ENCODE measurements at places on chromosomes 3 and 15. TPM values are rescaled to one million over a fixed set of nuclear protein-coding genes. Genes with fewer than 3 reads are reported as not detected.

DNA sequence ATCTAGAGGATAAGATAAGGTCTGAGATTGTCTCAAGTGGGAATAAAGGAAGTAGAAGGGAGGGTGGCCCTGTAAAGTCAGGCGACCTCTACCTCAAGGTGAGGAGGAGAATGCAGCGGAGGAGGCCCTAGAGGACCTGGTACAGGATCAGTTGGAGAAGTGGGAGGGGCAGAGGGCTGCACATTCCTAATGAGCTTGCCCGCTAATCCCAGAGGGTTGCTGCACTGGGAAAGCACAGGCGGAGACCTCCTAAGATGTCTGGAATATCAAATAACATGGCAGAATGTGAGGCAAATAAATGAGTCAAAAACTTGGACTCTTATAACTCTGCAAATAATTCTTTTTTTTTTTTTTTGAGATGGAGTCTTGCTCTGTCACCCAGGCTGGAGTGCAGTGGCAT is 30.2 kb upstream of the VPS8 start:
- no peaks in the 10 kb centered on the region for H3K36me3 ChIP-seq
- DNase-seq, result no peak
- no peak overlapping the region for H3K27ac ChIP-seq
- no peak overlapping the region for H3K4me3 ChIP-seq
- H3K4me1 ChIP-seq, result peaks cover 11% of the 10 kb centered on the region

Gene DUOXA1
- not detected for polyA plus RNA-seq

Gene SYNPR
- not detected for polyA plus RNA-seq

Gene TMEM158
- 118 TPM for polyA plus RNA-seq

GRCh38 chr3:67937498-67938118 is 283.2 kb upstream of the SUCLG2 start:
- no peaks in the 10 kb centered on the region for H3K4me1 ChIP-seq
- H3K36me3 ChIP-seq, result no peaks in the 10 kb centered on the region
- no peak for DNase-seq
- no peak overlapping the region for H3K27ac ChIP-seq
- H3K4me3 ChIP-seq, result no peak overlapping the region

DNA sequence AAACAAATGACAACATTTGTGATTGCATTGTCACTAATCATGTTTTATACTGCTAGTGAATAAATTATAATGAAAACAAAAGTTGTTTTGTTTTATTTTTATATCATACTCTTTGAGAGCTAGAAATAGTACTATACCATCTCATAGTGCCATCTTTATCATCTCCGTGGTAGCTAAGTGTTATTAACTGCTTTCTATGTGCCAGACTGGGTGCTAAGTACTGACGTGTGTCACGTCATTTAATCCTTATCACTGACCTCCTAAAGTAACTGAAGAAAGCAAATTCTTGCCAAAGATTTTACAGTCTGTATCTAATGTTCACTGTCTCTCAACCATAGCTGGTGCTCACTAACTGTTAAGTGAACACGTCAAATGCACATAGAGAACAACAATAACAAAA is 99.5 kb upstream of the CNTN3 start:
- H3K36me3 ChIP-seq, result no peaks in the 10 kb centered on the region
- no peak overlapping the region for H3K4me3 ChIP-seq
- no peak for DNase-seq
- H3K27me3 ChIP-seq, result no peaks in the 10 kb centered on the region

DNA sequence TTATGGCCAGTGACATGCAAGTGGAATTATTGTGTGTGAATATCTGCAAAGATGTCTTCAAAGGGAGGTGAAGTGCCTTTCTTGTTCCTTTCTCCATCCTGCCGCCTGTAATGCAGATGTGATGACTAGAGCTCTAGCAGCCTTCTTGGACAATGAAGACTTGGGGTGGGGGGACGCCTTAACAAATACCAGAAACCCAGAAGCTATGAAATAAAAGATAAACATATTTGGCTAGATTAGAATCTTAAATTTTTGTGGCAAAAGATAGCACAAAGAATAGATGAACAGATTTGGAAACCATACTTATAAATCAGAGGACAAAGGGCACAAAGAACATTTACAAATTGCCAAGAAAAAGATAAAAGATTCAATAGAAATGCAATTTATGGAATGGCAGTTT is 56.1 kb downstream of the AMOTL2 start:
- no peak for DNase-seq
- no peak overlapping the region for H3K27ac ChIP-seq
- no peaks in the 10 kb centered on the region for H3K27me3 ChIP-seq
- H3K4me1 ChIP-seq, result peaks cover 32% of the 10 kb centered on the region
- H3K4me3 ChIP-seq, result no peak overlapping the region
- H3K36me3 ChIP-seq, result no peaks in the 10 kb centered on the region

Gene PLD1
- 3.3 TPM for polyA plus RNA-seq

Gene IGSF11
- not detected for polyA plus RNA-seq

Gene ITPKA
- 0.32 TPM for polyA plus RNA-seq

GRCh38 chr15:51658664-51659063 is 22.6 kb upstream of the SCG3 start:
- H3K4me1 ChIP-seq, result no peaks in the 10 kb centered on the region
- H3K27me3 ChIP-seq, result no peaks in the 10 kb centered on the region
- DNase-seq, result no peak
- H3K36me3 ChIP-seq, result no peaks in the 10 kb centered on the region
- H3K4me3 ChIP-seq, result no peak overlapping the region

Gene CASR
- polyA plus RNA-seq, result not detected

DNA sequence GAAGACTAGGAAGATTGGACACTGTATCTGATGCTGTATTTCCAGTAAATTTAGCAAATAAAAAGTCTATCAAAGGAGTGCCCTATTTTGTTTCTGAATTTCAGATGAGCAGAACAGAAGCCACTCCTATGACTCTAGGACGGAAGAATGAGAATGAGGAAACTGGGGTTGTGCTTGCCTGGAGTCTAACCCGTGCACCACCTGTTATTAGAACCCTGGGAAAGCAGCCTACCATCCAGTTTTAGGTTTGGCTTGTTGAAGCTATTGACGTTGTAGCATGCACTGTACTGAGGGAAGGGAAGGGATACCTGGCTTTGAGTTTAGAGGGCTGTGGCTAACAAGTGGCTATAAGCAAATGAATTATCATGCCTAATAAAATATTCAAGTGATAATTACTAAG is 318.5 kb downstream of the SLC9A9 start:
- H3K4me1 ChIP-seq, result peaks cover 2% of the 10 kb centered on the region
- no peaks in the 10 kb centered on the region for H3K36me3 ChIP-seq
- no peaks in the 10 kb centered on the region for H3K27me3 ChIP-seq
- DNase-seq, result no peak
- no peak overlapping the region for H3K27ac ChIP-seq
- H3K4me3 ChIP-seq, result no peak overlapping the region

Gene LSM3
- polyA plus RNA-seq, result 14.9 TPM

DNA sequence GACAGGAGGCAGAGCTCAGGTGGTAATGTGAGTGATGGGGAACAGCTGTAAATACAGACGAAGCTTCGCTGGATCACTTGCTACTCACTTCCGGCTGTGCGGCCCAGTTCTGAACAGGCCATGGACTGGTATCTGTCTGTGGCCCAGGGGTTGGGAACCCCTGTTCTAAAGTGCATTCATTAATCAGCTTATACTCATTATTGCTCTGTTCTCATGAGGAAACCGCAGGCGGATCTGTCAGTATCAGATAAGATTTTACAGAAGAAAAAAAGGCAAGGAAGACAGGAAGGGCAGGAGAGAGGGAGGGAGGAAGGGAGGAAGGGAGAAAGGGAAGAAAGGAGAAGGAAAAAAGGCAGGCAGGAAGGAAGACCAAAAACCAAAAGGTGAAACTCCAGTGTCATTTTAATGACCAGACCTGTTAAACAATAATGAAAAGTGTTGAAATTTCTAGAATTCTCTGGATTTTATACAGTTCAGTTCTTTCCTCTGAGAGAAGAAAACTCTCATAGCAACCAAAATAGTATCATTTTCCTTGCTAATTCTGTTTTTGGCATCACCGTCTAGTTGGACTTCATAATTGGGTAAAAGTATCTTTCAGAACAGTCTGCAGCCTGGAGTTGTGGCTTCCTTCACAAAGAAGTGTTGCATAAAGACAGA is 128.0 kb upstream of the PROK2 start:
- no peaks in the 10 kb centered on the region for H3K4me1 ChIP-seq
- H3K36me3 ChIP-seq, result no peaks in the 10 kb centered on the region
- peaks cover 3% of the 10 kb centered on the region for H3K27me3 ChIP-seq
- no peak overlapping the region for H3K4me3 ChIP-seq

Gene SAMD7
- not detected for polyA plus RNA-seq

- no peak overlapping the region for H3K4me3 ChIP-seq
- H3K27ac ChIP-seq, result no peak overlapping the region
- no peaks in the 10 kb centered on the region for H3K4me1 ChIP-seq
- no peak for DNase-seq
- no peaks in the 10 kb centered on the region for H3K27me3 ChIP-seq
Measured at GRCh38 chr15:33378866-33379480, 68.2 kb downstream of the RYR3 start.

Gene KNL1
- polyA plus RNA-seq, result 3.9 TPM

GRCh38 chr3:134857356-134857755 is 62.3 kb downstream of the EPHB1 start:
- no peaks in the 10 kb centered on the region for H3K4me1 ChIP-seq
- no peaks in the 10 kb centered on the region for H3K27me3 ChIP-seq
- H3K36me3 ChIP-seq, result no peaks in the 10 kb centered on the region
- no peak overlapping the region for H3K4me3 ChIP-seq

GRCh38 chr3:73403444-73403843 is 221.3 kb downstream of the PDZRN3 start:
- H3K4me3 ChIP-seq, result no peak overlapping the region
- H3K27ac ChIP-seq, result no peak overlapping the region
- no peaks in the 10 kb centered on the region for H3K36me3 ChIP-seq

Gene ASB14
- not detected for polyA plus RNA-seq

DNA sequence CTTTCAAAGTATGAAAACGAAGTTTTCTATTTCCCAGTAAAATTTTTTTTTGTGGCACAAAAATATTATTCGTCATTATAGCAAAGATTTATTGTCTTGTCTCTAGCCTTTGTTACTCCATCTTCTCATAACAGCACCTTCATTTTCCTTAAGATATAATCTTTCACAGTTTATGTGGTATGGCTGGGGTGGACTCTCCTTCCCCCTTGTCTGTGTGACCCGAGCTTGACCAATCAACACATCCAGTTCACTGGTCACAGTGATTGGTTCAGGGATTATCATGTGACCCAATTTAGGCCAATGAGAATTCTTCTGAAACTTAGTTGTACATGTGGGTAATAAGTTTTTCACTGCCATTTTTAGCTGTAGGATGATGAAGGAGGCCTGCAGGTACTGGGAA is 71.2 kb upstream of the DCBLD2 start:
- DNase-seq, result no peak
- H3K4me3 ChIP-seq, result no peak overlapping the region
- H3K36me3 ChIP-seq, result no peaks in the 10 kb centered on the region

DNA sequence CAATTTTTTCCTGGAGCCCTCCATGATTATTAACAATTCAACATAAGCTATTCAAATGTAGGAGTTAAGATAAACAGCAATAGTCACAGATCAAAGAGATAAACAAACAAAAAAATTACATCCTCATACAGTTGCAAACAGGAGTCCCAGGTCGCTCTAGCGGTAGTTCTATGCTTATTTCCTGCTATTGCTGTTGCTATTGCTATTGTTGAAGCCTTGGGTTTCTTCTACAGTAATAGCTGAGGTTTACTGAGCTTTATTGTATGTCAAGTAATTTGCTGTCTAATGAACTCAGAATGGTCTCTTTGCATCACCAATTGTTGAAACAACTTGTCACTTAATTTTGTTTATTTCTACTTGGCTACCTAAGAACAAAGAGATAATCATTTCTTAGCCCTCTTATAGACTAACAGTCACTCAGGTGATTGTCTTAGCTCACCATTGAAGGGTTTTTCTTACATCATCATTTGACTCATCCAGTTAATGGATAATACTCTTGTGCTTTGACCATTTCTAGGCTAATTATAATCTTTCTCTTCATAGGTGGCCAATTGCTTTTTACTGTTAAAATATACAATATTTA is 654.6 kb downstream of the MECOM start:
- no peak overlapping the region for H3K27ac ChIP-seq
- H3K27me3 ChIP-seq, result no peaks in the 10 kb centered on the region
- no peaks in the 10 kb centered on the region for H3K4me1 ChIP-seq
- no peak overlapping the region for H3K4me3 ChIP-seq

GRCh38 chr15:38267421-38268022 is 14.9 kb downstream of the SPRED1 start:
- H3K27me3 ChIP-seq, result no peaks in the 10 kb centered on the region
- no peak overlapping the region for H3K27ac ChIP-seq
- peak; percentile 60 for DNase-seq
- peaks cover 2% of the 10 kb centered on the region for H3K36me3 ChIP-seq
- H3K4me1 ChIP-seq, result peaks cover 14% of the 10 kb centered on the region
- no peak overlapping the region for H3K4me3 ChIP-seq

DNA sequence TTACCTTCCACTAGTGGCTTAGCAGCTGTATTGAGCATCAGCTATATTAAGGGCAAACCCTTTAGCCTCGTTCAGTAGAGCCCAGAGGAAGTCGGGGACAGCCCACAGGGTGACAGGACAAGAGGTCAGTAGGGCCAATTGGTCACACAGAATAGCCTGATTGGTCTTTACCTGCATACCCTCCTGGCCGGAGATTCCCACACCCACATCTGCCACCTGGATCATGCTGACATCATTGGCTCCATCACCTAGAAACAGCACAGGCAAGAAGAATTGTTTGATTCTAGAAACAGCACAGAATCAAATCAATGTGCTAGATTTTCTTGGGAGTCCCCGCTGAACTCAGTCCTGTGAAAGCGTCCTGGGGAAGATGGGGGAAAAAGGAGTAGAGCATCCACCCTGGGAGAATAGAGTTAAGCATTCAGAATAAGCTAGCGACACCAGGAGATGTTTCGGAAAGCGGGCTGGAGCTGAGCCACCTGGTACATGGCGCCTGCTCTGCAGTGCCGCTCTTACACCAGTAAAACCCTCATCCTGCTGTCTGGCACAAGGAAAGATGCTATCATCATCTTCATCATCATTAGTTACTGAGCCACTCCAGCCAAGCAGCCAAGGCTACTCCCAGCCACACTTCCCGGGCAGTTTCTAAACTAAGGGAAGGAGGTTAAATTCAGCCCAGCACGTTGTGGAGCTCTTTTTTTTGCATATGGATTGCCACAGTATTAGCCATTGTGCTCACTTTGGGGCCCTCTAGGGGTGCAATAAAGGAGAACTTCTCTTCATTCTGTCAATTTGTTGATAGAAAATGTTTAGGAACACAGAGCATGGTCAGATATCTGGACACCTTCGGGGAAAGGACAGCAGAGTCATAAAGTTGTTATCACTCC is 171.3 kb downstream of the ATP10A start:
- DNase-seq, result no peak
- H3K27ac ChIP-seq, result no peak overlapping the region
- H3K4me3 ChIP-seq, result no peak overlapping the region

All from fibroblast of lung (primary cell).